Liver (tissue), 10 donors: ENCODE measurements at places on chromosomes 1 and 21. TPM values are rescaled to one million over a fixed set of nuclear protein-coding genes. Genes with fewer than 3 reads are reported as not detected.

The ERG gene
- total RNA-seq, result 4.1 TPM

The TAS1R1 gene
- total RNA-seq, result not detected

The FAM177B gene
- not detected for total RNA-seq

The AUNIP gene
- not detected for total RNA-seq

DNA sequence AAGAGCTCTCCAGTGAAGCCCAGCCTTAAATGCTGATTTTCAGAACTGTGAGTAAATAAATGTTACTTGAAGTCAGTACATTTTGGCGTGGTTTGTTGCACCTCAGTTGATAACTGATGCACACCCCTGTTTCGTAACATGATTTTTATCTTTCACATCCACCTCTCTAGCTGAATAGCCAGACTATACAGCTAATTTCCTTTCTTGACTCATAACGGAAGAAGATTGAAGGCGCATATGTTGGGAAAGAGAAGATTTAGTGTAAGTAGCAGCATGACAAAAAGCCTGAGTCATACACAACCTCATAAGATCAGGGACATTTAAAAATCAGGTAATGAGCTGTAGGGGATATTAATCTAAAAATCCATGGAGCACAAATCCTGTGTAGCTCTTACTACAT lies 716.2 kb upstream of the ZP4 start:
- DNase-seq, result no peak

DNA sequence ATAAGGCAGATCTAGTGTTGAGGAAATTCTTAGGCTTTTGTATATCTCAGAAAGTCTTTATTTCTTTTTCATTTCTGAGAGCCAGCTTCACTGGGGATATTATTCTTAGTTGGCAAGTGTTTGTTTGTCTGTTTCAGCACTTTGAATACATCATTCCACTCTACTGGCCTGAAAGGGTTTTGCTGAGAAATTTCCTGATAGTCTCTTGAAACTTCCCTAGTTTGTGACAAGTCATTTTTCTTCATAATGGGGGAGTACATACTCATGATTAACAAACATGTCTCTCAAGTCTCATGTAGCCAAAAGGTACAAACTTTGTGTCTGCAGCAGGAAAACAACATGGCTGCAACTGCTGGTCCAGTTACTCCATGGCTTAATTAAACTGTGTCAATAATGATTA lies 6.3 kb upstream of the KRTAP26-1 start:
- DNase-seq, result no peak

DNA sequence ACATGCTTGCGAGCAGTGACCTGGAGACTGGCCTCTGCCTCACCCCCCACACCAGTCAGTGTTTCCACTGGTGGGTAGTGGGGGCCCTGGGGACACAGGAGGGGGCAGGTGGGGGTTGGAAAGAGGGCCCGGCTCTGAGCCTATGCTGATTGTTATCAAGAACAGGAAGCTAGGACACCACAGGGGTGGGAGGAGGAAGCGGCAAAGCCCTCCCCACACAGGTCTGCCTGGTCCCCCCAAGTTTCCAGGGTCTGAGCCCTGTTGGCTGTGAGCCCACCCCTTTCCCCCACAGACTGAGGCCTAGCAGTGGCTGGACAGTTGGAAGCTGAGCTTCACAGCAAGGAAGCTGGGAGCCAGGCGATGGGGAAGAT lies 1.6 kb upstream of the PTPN7 start:
- DNase-seq, result no peak

DNA sequence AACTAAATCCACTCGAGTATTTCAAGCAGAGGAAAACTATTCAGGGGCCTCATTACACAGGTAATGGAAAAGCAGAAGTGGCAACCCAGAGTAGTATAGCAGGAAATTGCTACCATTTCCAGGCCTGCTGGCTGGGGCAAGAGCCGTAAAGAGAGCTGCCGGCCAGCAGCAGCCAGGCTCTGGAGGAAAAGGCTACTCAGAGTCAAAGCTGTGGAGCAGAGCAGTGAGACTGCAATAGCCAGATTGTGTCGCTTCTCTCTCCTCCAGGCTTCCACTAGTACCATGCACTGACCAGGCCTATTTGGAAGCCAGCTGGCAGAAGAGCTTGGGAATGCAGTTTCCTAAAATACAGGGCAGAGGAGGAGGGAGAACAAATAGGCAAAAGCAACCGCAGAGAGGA lies 155.5 kb downstream of the OMA1 start:
- no peak for DNase-seq

DNA sequence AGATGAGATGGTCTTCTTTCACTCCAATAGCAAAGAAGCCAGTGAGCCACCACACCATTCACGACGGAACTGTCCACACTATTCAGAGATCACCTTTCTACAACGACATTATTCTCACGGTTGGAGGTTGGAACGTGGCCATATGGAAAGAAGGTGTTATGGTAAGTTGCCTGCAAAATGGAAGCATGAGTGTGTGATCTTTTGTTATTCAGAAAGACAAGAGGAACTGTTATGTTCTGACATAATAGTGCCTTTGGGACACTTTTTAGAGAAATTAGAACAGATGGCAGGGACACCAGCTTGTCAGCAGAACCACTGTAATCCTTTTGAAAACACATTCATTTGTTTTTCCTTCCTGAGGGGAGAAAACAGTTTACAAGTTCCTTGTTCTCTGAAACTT lies 75.8 kb upstream of the MCOLN3 start:
- DNase-seq, result no peak

DNA sequence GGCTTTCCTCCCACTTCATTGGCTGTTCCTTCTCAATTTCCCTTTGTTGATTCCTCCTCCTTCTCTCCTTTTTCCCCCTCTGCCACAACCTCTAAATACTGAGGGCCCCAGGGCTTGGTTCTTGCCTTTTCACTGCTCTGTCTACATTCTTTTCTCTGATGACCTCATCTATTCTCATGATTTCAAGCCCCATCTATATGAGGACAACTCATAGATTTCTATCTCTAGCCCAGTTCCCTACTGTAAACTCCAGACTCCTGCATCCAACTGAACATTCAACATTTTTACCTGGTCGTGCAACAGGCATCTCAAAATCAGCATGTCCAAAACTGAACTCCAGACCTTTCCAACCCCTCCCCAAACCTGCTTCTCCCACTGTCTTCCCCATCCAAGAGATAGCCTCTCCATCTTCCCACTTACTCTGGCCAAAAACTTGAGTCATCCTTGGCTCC lies 11.5 kb upstream of the SLC9A1 start:
- DNase-seq, result no peak
